ENCODE measurements at places on chromosomes 4 and X.

GRCh38 chrX:31847773-31848172, 775.9 kb upstream of the FTHL17 start:
- no peak for DNase-seq

- DNase-seq, result no peak
Measured at GRCh38 chrX:132086672-132087071, 41.1 kb downstream of the FRMD7 start.

- DNase-seq, result no peak
Measured at GRCh38 chr4:53037892-53038291, 175.8 kb downstream of the RASL11B start.

DNA sequence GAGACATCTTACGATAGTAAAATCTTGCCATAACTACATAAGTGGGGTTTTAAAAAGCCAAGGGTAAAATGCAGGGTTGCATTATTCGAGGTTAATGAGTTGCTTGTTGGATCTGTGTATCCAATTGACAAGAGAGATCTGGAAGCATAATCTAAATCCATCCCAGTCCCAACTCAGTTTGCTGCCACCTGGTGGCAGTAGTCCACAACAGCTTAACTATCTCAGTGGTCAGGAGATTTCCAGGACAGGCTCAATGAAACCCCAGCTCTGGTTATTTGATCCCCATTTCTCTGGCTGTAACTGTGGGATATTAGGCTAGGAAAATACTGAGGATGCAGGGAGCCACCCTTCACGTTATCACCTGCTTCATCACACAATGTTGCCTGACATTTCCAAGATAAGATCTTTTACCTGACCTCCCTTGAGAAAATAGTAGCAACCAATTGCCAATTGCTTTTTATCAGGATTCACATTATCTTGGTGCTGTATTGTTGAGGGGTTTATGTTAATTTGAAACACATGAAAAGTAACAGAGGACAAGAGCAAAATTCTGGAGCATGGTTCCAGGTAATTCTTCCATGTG, 88.2 kb upstream of the TNIP3 start:
- peak; percentile 19 for DNase-seq

GRCh38 chr4:153469031-153469430, 2.9 kb downstream of the TMEM131L start:
- no peak for DNase-seq

GRCh38 chrX:65589304-65589703, 54.7 kb upstream of the LAS1L start:
- no peak for DNase-seq

DNA sequence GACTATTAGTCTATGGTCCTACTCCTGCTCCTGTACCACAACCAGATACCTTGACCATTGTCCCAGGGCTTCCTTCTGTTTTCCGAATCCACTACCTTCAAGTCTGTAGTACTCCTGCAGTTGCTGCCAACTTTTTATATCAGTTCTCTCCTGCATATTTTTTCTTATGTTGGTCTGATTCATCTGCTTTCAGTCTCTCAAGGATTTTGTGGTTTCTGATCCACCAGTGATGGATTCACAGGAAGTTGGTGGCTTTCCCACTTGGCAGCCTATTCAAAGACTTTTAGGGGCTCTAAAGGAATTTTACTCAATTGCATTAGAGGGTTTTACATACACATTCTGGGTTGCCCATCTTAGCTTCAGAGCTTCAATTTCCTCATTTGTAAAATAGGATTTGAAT, 23.6 kb downstream of the KIF4A start:
- no peak for DNase-seq
